Activated CD4-positive, alpha-beta T cell treated with anti-CD3 and anti-CD28 coated beads for 4 hours (primary cell): ENCODE measurements at places on chromosomes 12 and 14.

- no peak for DNase-seq
Observed at GRCh38 chr14:99939421-99939820, 125.8 kb upstream of the EVL start.

- no peak for DNase-seq
Observed at GRCh38 chr12:43861840-43862150, 25.9 kb downstream of the TMEM117 start.

DNA sequence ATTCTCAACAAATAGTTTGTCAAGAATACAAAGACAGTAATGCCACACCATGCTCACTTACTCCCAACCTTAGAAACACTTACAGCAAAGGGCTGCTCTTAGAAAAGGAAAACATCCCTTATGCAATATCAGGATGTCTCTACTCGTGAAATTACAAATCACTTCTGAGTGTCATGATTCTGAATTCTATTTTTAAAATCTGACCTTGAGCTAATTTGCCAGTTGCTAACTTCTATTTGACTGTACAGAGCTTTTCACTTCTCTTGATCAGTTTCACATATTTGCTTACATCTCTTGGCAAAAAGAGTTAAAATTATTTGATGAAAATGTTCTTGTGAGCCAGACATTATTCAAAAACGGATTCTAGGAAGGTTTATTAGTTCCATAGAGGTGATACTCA is 136.7 kb upstream of the SLC35F4 start:
- no peak for DNase-seq

DNA sequence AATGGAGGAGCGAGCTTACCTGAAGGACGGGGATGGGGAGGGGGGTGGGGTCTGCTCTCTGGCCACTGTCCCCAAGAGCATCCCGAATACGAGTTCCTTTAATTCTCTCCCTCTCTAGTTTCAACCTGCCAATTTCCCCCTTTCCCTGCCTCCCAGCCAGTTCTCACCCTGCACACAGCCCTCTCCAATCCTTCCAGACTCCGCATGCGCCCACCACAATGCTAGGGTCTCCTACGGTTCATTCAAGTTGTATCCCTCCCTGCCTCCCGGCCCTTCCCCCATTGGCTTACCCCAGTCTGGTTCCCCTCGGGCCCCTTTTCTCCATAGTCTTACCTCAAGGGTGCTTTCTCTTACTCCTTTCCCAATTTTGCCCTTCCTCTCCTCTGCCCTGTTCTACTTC is 708 bp upstream of the IGFBP6 start:
- DNase-seq = no peak

- DNase-seq = no peak
Observed at GRCh38 chr12:76346798-76347420, 1.3 kb downstream of the BBS10 start.

DNA sequence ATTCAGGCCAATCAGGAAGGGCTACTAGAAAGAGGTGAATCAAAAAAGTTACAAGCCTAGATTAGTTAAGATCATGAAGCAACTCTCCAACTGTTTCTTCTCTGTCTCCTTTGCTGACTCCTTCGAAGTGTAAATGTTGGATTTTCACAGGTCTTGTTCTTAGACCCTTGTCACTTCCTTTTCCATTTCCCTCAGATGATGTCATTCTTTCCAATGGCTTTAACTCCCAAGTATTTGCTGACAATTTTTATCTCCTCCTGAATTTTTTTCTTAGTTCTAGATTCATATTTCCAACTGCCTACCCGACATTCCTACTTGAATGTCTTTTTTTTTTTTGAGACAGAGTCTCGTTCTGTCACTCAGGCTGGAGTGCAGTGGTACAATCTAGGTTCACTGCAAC is 10.8 kb downstream of the GAS2L3 start:
- DNase-seq = no peak

GRCh38 chr14:100440758-100441203 is 117.6 kb downstream of the SLC25A47 start:
- no peak for DNase-seq

- DNase-seq = no peak
Observed at GRCh38 chr12:74685385-74685784, 147.8 kb downstream of the ATXN7L3B start.

DNA sequence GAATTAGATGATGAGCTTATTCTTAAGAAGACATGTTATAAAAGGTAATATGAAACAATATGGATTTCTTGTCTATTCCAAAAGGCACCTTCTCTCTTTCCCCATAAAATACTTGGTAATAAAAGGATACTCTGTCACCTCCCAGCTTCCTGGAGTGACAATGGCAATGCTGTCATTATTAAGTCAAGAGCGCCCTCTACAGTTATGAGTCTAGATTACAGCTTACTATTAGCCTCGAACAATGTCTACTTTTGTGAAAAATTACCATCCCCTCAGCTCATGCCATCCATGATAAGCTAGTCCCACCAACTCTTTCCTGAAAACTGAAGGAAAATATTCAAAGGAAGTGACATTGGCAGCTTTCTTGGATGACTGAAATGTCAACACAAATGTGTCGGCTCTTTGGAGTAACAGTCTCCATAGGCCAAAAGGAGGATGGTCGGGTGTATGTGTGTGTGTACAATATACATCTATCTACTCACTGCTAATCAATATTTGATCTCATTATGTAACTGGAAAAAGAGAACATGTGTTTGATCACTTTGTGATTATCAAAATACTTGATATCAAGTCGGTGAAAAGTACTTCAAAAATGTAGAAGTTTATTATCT is 48.7 kb upstream of the CDKN3 start:
- no peak for DNase-seq

- no peak for DNase-seq
Observed at GRCh38 chr12:70628701-70629480, 8.3 kb downstream of the PTPRB start.

GRCh38 chr12:121090586-121091514 is 41.8 kb upstream of the P2RX7 start:
- DNase-seq = no peak

DNA sequence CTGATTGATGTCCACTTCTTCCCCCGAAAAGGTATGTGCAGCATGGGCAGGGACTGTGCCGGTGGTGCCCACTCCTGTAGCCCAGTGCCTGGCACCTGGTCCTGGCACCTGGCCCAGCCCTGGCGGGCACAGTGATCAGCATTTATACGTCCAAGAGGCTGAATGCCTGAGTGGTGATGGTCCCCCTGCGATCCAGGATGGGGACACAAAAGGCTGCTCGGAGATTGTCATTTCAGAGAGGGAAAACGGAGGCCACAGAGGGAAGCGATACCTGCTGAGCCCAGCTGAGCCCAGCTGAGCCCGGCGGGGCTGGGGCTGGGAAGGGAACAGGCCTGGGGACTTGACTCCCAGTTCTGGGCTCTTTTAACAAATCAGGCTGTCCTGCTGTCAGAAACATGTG is 55.8 kb downstream of the PRIMA1 start:
- no peak for DNase-seq

GRCh38 chr14:74863274-74863673 is 12.7 kb downstream of the PROX2 start:
- DNase-seq = no peak

DNA sequence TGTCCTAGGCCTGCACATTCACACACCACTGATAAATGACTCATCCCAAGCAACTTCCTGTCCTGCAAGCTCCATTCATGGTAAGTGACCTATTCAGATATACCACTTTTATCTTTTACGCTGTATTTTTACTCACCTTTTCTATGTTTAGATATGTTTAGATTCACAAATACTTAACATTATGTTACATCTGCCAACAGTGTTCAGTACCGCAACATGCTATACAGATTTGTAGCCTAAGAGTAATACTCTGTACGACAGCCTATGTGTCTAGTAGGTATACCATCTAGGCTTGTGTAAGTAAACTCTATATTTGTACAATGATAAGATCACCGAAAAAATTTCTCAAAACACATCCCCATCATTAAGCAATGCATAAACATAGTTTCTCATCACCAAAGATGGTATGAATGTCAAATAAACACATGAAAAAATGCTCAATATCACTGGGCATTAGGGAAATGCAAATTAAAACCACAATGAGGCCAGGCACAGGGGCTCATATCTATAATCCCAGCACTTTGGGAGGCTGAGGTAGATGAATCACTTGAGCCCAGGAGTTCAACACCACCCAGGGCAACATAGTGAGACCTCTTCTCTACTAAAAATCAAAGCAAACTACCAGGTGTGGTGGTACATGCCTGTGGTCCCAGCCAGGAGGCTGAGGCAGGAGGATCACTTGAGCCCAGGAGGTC is 20.7 kb downstream of the ATXN2 start:
- no peak for DNase-seq

GRCh38 chr12:40033242-40033630 is 72.6 kb downstream of the SLC2A13 start:
- DNase-seq = no peak

- DNase-seq = no peak
Observed at GRCh38 chr12:27394676-27395075, 51.9 kb upstream of the SMCO2 start.

- no peak for DNase-seq
Observed at GRCh38 chr12:54598970-54599369, 10.5 kb upstream of the PPP1R1A start.

DNA sequence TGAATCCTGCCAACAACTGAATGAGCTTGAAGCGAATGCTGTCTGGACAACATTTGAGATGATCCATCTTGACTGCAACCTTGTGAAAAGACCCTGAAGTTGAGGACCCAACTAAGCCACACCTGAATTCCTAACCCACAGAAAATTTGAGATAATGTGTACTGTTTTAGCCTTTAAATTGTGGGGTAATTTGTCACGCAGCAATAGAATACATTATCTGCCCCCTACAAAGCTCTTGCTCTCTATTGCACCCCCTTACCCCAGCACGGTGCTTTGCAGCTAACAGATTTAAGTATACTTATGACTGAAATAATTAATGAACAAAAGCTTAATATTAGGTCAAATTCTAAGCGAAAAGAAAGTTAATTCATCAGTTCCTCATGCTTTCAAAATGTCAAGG is 1.6 kb downstream of the POLE2 start:
- DNase-seq = no peak

DNA sequence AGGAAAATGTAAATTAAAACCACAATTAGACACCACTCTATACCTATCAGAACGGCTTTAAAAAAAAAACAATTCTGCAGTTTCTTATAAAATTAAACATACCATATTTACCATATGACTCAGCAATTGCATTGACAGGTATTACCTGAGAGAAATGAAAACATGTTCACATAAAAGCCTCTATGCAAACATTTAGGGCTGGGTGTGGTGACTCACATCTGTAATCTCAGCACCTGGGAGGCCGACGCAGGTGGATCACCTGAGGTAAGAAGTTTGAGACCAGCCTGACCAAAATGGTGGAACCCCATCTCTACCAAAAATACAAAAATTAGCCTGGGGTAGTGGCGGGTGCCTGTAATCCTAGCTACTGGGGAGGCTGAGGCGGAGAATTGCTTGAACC is 41.1 kb downstream of the SPTB start:
- DNase-seq = no peak

- DNase-seq = no peak
Observed at GRCh38 chr12:24425601-24425970, 476.1 kb upstream of the SOX5 start.

DNA sequence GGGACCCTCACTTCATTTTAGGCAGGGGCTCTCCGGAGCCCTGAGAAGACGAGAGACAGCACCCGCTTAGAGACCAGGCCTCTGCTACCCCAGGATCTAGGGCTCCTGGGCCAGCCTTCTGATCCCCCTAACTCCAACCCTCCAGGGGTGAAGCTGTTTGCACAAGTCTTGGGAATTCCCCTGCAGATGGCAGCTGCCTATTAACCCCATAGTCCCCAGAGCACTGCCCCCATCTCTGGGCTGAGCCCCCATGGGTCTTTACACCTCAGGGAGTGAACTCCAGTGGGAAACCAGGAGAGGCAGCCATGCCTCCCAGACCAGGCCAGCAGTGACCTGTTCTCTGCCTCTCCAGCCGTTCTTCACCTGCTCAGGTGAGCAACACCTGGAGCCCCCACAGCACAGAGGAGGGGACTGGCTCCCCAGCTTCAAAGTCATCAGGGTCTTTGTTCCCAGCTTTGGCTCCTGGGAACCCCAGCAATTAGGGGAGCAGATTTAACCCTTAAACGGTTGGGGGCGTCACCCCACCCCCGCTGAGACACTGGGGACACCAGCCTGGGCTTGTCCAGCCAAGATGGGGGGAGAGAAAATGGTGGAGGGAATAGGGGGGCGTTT is 2.3 kb downstream of the WNT10B start:
- no peak for DNase-seq

- DNase-seq = no peak
Observed at GRCh38 chr12:101685092-101685491, 12.3 kb upstream of the CHPT1 start.

DNA sequence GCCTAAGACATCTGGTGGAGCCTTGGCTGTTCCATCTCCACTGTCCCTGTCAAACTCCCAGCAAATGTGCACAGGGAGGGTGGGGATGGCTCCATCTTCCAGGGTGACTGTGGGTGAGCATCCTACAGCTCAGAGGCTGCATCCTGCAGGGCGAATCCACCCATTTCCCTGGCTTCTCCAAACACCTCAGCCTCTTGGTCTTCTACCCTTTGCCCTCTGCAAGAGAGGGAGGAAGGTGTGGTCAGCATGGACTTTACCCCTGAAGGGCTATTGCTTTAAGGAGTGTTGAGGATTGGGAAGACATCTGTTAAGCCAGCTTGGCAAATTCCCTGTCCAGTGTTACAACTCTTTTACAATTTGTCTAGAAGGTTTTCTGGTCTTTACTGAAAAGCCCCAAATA is 23.1 kb upstream of the DGLUCY start:
- no peak for DNase-seq

- DNase-seq = no peak
Observed at GRCh38 chr12:103331643-103332042, 164.1 kb downstream of the C12orf42 start.
